ENCODE measurements at places on chromosomes 1 and 21.

- no peak for DNase-seq
Observed at GRCh38 chr1:155514582-155515187, 47.9 kb downstream of the ASH1L start.

- DNase-seq = no peak
Observed at GRCh38 chr21:25313829-25314228, 293.5 kb downstream of the MRPL39 start.

DNA sequence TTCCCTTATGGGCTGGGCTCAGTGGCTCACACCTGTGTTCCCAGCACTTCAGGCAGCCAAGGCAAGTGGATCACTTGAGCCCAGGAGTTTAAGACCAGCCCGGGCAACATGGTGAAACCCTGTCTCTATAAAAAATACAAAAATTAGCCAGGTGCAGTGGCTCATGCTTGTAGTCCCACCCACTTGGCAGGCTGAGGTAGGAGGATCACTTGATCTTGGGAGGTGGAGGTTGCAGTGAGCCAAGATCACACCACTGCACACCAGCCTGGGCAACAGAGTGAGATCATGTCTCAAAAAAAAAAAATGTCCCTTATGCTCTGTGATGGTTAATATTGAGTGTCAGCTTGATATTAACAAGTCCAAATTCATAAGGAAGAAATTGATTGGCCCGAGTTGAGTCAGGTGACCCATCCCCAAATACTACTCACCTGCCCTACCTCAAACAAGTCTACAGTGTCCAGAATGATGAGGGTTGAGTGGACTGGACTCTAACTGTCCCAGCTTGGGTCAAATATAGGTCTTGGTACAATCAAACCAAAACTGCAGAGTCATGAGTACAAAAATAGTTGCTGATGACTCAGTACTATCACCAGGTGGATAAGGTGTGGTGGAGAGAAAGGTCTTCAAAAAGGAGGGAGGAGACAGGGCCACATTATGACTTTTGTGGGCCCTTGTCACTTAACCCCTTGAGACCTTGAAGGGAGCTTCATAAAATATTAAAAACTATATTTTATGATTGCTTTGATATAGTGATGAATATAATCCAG is 161.0 kb downstream of the ZNF326 start:
- DNase-seq = no peak

DNA sequence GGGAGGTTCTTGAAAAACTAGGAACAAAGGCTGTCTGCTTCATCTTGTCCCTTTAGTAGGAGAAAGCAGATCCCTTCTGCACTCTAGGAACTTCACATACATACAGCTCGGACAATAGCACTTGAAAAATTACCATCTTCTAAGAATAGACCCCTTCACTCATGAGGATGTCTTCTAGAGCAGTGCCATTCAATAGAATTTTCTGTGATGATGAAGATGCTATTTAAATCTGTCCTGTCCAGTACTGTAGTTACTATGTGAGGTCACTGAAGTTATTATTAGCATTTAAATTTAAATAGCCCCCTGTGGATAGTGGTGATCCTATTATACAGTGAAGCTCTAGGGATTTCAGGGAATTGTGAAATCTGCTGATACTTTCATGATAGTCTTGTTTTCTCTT is 46.4 kb upstream of the RAB3GAP2 start:
- no peak for DNase-seq

DNA sequence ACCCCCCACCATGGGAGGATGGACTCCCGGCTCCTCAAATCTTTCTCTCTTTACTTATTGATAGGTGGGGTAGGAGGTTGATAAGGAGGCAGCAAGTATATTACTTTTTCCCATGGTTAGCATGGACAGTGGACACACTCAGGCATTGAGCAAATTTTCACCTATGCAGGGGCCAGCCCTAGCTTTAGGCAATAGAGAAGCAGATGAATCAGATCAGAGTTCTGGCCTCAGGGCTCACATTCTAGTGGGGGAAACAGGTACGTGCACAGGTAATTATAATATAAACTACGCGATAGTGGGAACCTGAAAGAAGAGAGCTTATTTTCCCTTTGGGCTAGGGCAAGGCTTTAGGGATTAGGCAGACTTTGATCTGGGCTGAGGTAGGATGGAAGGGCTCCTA is 13.5 kb upstream of the FOXE3 start:
- DNase-seq = no peak

GRCh38 chr1:168676029-168676812 is 52.8 kb downstream of the DPT start:
- no peak for DNase-seq

DNA sequence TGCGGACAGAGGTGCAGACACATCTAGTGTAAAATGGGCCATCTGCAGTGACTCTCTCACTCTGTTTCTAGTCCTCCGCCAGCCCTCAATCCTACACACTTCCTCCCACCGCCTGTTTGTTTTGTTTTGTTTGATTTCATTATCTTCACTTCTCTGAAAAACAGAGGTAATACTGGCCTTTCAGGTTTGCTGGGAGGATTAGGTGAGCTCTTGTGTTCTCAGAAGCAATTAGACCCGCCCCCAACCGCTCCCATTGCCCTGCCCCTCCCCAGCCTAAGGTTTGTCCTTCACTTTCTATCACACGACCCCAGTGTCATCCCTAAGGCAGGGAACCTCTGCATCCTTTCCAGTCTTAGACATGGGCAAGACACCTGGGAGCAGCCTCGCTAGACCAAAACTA is 43.2 kb upstream of the TACSTD2 start:
- no peak for DNase-seq

DNA sequence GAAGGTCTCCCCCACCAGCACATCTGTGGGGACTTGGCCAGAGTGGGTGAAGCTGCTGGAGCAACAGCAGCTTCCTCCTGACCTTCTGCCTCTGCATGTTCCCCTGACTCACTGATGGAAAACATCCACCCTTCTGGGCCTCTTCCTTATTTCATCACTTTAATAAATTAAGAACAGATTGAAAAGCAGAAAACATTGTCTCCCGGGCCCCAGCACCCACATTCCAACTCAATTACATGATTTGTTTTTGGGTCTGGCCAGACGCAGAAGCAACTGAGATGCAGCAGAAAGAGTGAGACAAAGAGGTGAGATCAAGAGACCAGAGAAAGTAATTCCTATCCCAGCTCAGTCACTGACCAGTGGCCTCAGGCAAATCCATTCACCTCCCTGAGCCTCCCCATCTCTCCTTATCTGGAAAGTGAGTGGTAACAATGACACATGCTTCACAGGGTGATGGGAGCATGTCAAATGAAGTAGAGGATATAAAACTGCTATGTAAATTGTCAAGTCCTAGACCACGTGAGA is 157.1 kb downstream of the ELAVL4 start:
- DNase-seq = no peak

DNA sequence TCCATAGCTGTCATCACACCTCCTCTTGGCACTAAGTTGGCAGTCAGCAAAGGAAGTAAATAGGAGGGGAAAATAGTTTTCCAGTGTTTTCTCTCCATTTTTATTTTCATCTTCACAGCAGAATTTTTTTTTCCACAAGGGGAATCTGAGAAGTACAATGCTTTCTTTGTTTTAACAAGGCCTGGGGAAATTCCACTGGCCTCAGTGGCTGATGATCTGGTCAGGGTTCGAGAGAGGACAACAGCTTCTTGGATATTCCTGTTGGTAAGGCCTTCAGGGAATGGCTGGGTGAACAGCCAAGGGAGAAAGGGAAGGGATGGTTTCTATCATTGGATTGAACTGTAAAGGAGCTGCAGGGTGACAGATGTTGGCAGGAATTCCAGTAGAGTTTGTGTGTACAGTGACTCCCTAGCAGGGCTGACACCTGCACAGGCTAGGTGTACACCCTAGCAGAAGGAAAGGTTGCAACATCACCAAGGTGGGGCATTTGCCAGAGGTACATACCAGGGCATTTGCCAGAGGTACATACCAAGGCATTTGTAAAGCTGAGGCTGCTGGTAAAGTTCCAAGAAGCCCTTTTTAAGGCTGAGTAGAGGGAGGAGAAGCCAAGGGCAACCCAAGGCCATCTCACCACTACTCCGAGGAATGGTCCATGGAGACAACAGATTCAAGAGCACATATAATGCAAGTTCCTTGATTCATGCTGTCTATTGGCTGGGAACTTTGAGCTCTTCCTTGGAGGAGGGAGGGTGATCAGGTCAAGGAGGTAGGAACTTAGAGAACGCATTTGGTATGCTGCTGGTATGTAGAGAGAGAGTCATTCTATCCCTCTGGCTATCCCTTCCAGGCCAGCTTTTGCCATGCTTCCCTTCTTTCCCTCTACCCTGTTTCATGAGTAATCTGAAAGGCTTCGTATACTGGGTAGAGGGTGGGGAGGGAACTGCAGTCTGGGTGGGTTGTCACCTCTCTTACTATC is 3.1 kb downstream of the GJA5 start:
- no peak for DNase-seq

GRCh38 chr21:33071770-33072306 is 1.9 kb downstream of the OLIG1 start:
- no peak for DNase-seq

GRCh38 chr1:228961511-228961910 is 226.2 kb downstream of the RHOU start:
- DNase-seq = no peak

DNA sequence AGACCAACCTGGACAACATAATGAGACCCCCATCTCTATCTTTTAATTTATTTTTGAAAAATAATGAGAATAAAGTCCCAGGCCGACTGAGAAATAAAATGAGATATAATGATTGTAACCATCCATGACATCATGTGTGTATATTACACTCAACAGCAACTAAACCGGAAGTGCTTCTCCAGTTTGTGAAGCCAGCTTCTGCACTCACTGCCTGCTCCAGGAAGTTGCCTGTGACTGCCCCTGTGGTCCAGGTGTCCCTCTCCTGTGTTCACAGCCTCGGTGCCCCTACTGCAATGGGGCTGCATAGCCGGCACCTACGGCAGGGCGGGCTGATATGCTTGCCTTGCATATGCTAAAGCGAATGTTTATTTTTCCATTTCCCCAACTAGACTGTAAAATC is 68.3 kb downstream of the SSBP3 start:
- DNase-seq = no peak

- no peak for DNase-seq
Observed at GRCh38 chr1:160081261-160081936, at the start of gene KCNJ9. Gene KCNJ9 (plus strand): TSS chr1:160081538. CDS start chr1:160084031, 2,493 bp downstream.

- DNase-seq = no peak
Observed at GRCh38 chr1:22026924-22027289, 25.4 kb downstream of the CELA3A start.

DNA sequence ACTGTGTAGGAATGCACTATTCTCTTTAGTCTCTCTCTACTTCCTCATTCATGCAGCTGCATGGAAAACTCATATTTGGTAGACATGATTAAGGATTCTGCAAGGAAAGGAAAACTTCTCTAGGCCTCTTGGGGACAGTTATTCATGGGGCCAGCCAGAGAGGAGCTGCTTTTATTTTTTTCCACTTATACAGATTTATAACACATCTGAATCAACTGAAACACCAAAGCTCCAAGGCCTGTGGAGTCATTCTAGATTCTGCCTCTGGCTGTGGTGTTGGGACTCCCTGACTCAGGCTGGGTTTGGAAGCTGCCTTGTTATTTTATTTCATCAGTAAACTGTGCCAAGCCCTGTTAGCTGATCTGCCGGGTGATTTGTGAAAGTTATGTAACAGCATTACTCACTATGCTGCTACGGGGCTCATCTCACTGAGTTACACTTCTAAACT is 83.9 kb upstream of the EDEM3 start:
- no peak for DNase-seq

GRCh38 chr1:77407738-77408375 is 126.0 kb downstream of the AK5 start:
- no peak for DNase-seq

GRCh38 chr1:58577654-58578030 is 590 bp upstream of the TACSTD2 start:
- DNase-seq = no peak

DNA sequence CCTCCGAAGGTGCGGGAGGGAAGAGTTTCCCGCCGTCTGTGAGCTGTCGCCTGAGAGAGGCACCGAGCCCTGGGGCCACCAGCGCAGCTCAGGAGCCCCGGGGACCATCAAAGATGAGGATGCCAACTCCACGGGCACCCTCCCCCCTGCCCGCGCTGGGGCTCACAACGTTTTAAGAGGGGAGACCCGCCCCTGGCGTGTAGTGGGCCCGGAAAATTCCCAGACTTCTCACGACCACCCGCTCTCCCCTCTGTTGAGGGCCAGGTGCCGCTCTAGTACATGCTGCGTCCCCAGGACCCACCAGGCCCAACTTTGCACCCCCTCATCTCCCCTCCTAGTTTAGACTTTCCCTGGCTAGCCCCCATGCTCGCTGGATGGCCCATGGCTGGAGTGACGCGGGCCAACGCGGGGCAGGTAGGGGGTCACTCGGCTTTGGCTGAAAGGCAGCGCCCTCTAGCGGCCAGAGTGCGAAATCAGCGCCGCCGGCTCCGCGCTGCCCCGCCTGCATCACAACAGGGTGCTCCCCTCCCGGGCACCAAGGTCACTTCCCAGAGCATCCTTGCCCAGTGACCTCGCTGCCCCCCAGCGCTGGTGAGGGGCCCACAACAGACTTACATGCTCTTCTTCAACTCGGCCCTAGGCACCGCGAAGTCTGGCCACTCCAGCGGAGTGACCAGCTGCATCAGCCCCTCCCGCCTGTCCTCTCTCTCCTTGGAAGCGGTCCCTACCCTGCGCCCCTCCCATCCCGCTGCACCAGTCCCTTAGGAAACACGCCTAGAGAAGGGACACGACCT is 1.8 kb downstream of the CD160 start:
- DNase-seq = no peak

DNA sequence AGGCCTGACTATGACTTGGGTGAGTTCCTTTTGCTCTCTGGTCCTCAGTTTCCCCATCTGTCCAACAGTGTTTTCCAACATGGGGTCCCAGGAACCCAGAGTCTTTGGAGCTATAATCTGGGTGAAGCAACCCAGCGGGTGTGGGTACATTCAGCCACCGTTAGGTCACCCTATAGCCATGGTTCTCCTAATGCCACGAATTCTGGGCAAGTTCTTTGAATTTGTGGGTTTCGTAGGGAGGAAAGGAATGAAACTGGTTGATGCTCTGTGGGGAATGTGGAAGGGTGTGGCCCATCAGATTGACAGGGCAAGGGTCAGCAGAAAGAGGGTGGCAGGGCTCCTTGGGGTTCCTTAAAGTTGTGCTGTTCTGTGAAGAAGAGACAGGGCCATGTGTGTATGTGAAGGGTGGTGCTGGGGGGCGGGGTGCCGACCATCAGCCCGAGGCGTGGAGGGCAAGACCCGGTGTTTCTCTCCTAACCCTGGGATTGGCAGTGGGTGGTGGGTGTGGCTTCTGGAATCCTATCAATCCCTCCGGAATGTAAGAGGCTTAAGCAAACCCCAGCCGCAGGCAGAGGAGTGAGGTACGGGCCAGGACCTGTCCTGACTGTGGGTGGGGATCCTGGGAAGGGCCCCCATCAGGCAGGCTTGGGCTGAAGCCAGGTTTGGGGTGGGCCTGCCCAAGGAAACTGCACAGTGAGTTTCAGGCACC is 35.5 kb upstream of the ZNF362 start:
- DNase-seq = no peak

GRCh38 chr1:205315008-205315618 is 6.4 kb downstream of the NUAK2 start:
- DNase-seq = no peak

- DNase-seq = no peak
Observed at GRCh38 chr1:182556279-182556678, 32.8 kb downstream of the RNASEL start.

All from esophagus squamous epithelium (tissue), 5 donors.